ENCODE measurements at places on chromosomes 7 and 10. TPM values are rescaled to one million over a fixed set of nuclear protein-coding genes. Genes with fewer than 3 reads are reported as not detected.

The RBP3 gene
- not detected for total RNA-seq

The LIPF gene
- not detected for total RNA-seq

The C1QL3 gene
- not detected for total RNA-seq

The DOCK1 gene
- 82.8 TPM for total RNA-seq

The CYP3A4 gene
- total RNA-seq = not detected

The PVRIG gene
- total RNA-seq = not detected

The FAM237B gene
- total RNA-seq = not detected

The KCNIP2 gene
- total RNA-seq = 1.7 TPM

The TMEM130 gene
- total RNA-seq = 0.12 TPM

The COL28A1 gene
- total RNA-seq = under 0.01 TPM

The DUSP5 gene
- 10.5 TPM for total RNA-seq

Measured in hair follicle dermal papilla cell (primary cell).